ENCODE measurements at places on chromosomes 7 and 10. TPM values are rescaled to one million over a fixed set of nuclear protein-coding genes. Genes with fewer than 3 reads are reported as not detected.
A peak's percentile ranks its signal among the peaks of the same experiment; 100 is the strongest.

- no peak overlapping the region for H3K4me3 ChIP-seq
- no peaks in the 10 kb centered on the region for H3K4me1 ChIP-seq
- H3K27me3 ChIP-seq: no peaks in the 10 kb centered on the region
- no peak overlapping the region for H3K27ac ChIP-seq
Observed at GRCh38 chr7:99094401-99094800, 49.5 kb downstream of the SMURF1 start.

DNA sequence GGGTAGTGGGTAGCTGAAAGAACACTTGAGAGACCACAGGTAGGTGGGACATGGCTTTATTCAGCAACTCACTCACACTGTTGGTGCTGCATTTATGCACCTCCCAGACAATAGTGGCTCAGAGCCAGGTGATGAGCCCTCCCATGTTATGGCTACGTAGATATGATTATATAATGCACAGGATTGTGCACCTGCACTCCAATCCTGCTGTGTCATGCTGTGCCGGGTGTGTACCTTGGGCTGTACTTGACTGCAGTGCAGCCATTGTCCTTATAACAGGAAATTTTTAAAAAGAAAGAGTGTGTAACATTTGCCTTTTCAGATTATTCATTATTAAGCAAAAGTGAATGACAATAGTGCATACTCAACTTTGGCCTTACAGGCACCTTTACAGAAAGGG lies 366.1 kb upstream of the BMPER start:
- H3K4me1 ChIP-seq: peaks cover 7% of the 10 kb centered on the region
- no peak overlapping the region for H3K27ac ChIP-seq
- no peaks in the 10 kb centered on the region for H3K27me3 ChIP-seq
- no peak for DNase-seq
- no peak overlapping the region for H3K4me3 ChIP-seq
- H3K36me3 ChIP-seq: peaks cover 2% of the 10 kb centered on the region

- no peaks in the 10 kb centered on the region for H3K4me1 ChIP-seq
- no peak overlapping the region for H3K27ac ChIP-seq
- no peak for DNase-seq
- H3K27me3 ChIP-seq: no peaks in the 10 kb centered on the region
Observed at GRCh38 chr10:113486531-113486930, 66.3 kb upstream of the HABP2 start.

The EVX1 gene
- not detected for polyA plus RNA-seq

DNA sequence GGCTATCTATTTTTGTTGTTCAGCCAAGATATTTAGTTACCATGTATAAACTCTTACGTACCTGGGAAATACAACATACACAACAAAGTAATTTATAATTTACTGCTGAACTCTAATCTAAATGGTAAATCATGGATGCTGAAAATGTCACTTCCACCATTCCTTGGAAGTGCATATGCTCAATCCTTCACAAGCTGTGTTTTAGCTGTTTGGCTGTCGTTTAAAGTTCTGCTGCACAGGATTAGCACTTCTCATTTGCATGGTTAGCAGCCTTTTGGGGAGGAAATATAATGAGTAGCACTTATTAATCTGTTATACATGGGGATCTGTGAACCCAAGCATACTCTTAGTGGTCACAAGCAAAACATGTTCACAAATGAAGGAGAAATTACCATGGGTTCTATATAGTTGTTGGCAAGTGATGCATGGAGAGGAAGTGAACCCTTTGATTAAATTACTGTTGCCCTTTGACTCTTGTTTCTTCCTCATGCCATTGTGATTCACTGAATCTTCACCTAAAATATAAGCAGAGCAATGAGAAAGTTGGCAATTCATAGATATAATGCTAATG lies 18.5 kb downstream of the PIK3CG start:
- H3K4me1 ChIP-seq: no peaks in the 10 kb centered on the region
- H3K27me3 ChIP-seq: no peaks in the 10 kb centered on the region
- H3K36me3 ChIP-seq: no peaks in the 10 kb centered on the region
- no peak overlapping the region for H3K27ac ChIP-seq
- no peak overlapping the region for H3K4me3 ChIP-seq

- no peaks in the 10 kb centered on the region for H3K36me3 ChIP-seq
- H3K27ac ChIP-seq: no peak overlapping the region
- H3K4me1 ChIP-seq: no peaks in the 10 kb centered on the region
- H3K27me3 ChIP-seq: no peaks in the 10 kb centered on the region
- DNase-seq: no peak
- no peak overlapping the region for H3K4me3 ChIP-seq
Observed at GRCh38 chr10:108393089-108393488, 1228.6 kb upstream of the SORCS1 start.

GRCh38 chr10:33920351-33920750 lies 585.9 kb upstream of the NRP1 start:
- no peak for DNase-seq
- no peaks in the 10 kb centered on the region for H3K36me3 ChIP-seq
- no peak overlapping the region for H3K27ac ChIP-seq
- H3K4me1 ChIP-seq: no peaks in the 10 kb centered on the region

- H3K27me3 ChIP-seq: no peaks in the 10 kb centered on the region
- H3K4me3 ChIP-seq: peak overlapping the region; percentile 88
- H3K4me1 ChIP-seq: no peaks in the 10 kb centered on the region
Observed at GRCh38 chr10:6089334-6090219, 743 bp downstream of the RBM17 start.

The OR2A2 gene
- not detected for polyA plus RNA-seq

DNA sequence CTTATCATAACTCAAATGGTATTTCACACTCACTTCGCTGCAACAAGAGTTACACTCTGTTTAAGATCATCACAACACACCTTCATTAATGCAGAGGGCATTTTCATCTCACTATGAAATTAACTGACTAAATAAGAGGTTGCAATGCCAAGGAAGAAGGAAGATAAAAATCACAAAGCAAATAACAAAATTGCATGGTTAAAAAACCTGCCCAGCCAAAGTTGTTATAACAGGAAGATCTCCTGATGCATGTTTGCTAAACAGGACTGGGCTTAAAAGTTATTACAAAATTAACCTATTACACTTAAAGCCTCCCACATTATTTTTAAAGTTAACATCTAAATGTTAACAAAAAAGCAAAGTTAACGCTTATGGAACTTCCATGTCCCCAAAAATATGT lies 11.8 kb downstream of the FAM13C start:
- peaks cover 3% of the 10 kb centered on the region for H3K27me3 ChIP-seq
- peaks cover 3% of the 10 kb centered on the region for H3K36me3 ChIP-seq
- no peak for DNase-seq
- H3K4me3 ChIP-seq: no peak overlapping the region
- no peaks in the 10 kb centered on the region for H3K4me1 ChIP-seq
- no peak overlapping the region for H3K27ac ChIP-seq

The ACSL5 gene
- 338 TPM for polyA plus RNA-seq

The NXPH1 gene
- not detected for polyA plus RNA-seq

The ABCB4 gene
- polyA plus RNA-seq: 0.16 TPM

DNA sequence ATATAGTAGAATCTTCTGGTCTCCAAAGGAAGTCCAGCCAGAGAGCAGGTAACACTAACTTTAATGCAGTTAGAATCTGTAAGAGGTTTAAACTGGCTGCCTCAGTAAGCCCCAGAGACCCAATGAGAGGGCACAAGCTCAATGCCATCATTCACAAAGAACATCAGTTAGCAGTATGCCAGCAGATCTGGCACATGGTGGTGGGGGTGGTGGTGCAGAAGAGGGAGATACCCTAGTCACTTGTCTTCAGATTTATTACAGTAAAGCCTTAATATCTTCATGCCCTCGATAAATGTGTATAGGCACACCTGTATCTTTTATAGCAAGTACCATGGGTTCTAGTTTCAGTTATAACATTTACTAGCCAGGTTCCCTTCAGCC lies 86.2 kb downstream of the SORBS1 start:
- no peak overlapping the region for H3K4me3 ChIP-seq
- peak overlapping the region; percentile 87 for H3K27ac ChIP-seq
- no peaks in the 10 kb centered on the region for H3K27me3 ChIP-seq
- DNase-seq: peak; percentile 35

The OPALIN gene
- not detected for polyA plus RNA-seq

DNA sequence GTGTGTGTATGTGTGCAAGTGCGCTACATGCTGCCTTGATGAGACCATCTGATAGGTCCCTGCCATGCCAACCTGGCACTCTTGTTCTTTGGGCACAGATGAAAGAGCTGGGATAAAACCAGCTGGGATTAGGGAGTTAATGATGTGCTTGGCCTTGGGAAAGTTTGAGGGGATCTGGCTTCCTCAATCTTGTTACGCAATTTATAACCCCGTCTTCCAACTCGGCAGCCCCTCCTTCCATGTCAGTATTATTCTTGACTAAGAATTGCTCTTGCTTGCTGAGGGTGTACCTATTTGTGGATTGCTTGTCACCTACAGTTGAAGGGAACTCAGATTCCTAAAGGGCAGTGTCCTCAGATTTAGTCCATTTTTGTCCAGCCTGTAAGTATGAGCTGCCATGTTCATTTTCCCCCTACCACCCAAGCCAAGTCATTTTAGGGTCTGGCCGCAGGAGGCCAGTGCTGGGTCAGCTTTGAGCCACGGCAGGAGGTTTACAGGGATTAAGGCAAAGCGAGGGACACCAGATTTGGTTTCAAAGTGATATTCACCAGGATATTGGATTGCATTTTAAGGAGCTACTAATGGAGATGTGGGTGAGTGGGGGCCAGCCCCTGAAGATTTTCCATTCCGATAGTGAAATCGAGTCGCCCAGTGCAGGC lies 34.1 kb upstream of the KCNMA1 start:
- peaks cover 3% of the 10 kb centered on the region for H3K4me1 ChIP-seq
- H3K4me3 ChIP-seq: no peak overlapping the region
- no peak overlapping the region for H3K27ac ChIP-seq
- no peaks in the 10 kb centered on the region for H3K27me3 ChIP-seq
- no peak for DNase-seq

The SCART1 gene
- 0.33 TPM for polyA plus RNA-seq

GRCh38 chr7:47389171-47389922 lies 192.6 kb downstream of the TNS3 start:
- no peak overlapping the region for H3K4me3 ChIP-seq
- no peak for DNase-seq
- H3K4me1 ChIP-seq: peaks cover 10% of the 10 kb centered on the region
- H3K27me3 ChIP-seq: no peaks in the 10 kb centered on the region
- H3K27ac ChIP-seq: no peak overlapping the region

- H3K27ac ChIP-seq: no peak overlapping the region
- peak; percentile 15 for DNase-seq
- no peaks in the 10 kb centered on the region for H3K4me1 ChIP-seq
- no peaks in the 10 kb centered on the region for H3K27me3 ChIP-seq
- no peak overlapping the region for H3K4me3 ChIP-seq
Observed at GRCh38 chr10:95840121-95840520, 67.7 kb upstream of the CC2D2B start.

The NOS3 gene
- 8.9 TPM for polyA plus RNA-seq

The SEMA3D gene
- not detected for polyA plus RNA-seq

GRCh38 chr10:16436367-16436757 lies 448 bp upstream of the PTER start:
- peaks cover 8% of the 10 kb centered on the region for H3K4me1 ChIP-seq
- no peak for DNase-seq
- H3K27me3 ChIP-seq: peaks cover 2% of the 10 kb centered on the region

The FAM25A gene
- polyA plus RNA-seq: not detected

GRCh38 chr10:49617121-49618020 lies 3.5 kb downstream of the CHAT start:
- no peaks in the 10 kb centered on the region for H3K36me3 ChIP-seq
- no peak overlapping the region for H3K4me3 ChIP-seq
- H3K27ac ChIP-seq: no peak overlapping the region
- no peak for DNase-seq
- H3K4me1 ChIP-seq: no peaks in the 10 kb centered on the region

The TMEM140 gene
- 19.3 TPM for polyA plus RNA-seq

The SPDYE2B gene
- not detected for polyA plus RNA-seq

GRCh38 chr7:1974290-1975101 lies 258.2 kb downstream of the MAD1L1 start:
- H3K27me3 ChIP-seq: no peaks in the 10 kb centered on the region
- H3K27ac ChIP-seq: no peak overlapping the region
- H3K4me3 ChIP-seq: no peak overlapping the region
- peaks cover 2% of the 10 kb centered on the region for H3K36me3 ChIP-seq
- DNase-seq: no peak

GRCh38 chr7:118194571-118194970 lies 10.6 kb downstream of the LSM8 start:
- no peaks in the 10 kb centered on the region for H3K27me3 ChIP-seq
- no peak overlapping the region for H3K27ac ChIP-seq
- H3K36me3 ChIP-seq: no peaks in the 10 kb centered on the region
- no peak for DNase-seq
- no peaks in the 10 kb centered on the region for H3K4me1 ChIP-seq

The MRC1 gene
- polyA plus RNA-seq: 11.2 TPM

The PAPOLB gene
- polyA plus RNA-seq: not detected

DNA sequence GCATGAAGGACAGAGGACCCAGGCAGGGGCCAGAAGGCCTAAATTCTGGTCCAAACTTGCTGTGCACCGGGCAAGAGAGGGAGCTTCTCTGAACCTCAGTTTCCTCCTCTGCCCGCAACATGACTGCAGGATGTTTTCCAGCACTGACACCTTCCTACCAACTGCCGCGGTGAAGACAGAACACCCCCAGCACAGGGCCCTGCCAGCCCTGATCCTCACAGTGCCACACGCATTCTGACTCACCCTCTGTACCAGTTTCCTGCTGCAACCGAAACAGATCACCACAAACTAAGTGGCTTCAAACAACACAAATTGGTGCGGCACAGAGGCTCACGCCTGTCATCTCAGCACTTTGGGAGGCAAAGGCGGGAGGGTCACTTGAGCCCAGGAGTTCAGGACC lies 18.1 kb downstream of the MAD1L1 start:
- H3K36me3 ChIP-seq: peaks cover 93% of the 10 kb centered on the region
- no peaks in the 10 kb centered on the region for H3K4me1 ChIP-seq
- no peaks in the 10 kb centered on the region for H3K27me3 ChIP-seq
- no peak overlapping the region for H3K4me3 ChIP-seq
- DNase-seq: no peak

GRCh38 chr7:115221456-115221855 lies 299.6 kb downstream of the MDFIC start:
- no peak for DNase-seq
- no peak overlapping the region for H3K27ac ChIP-seq
- H3K4me3 ChIP-seq: no peak overlapping the region
- no peaks in the 10 kb centered on the region for H3K36me3 ChIP-seq
- H3K4me1 ChIP-seq: no peaks in the 10 kb centered on the region
- no peaks in the 10 kb centered on the region for H3K27me3 ChIP-seq

DNA sequence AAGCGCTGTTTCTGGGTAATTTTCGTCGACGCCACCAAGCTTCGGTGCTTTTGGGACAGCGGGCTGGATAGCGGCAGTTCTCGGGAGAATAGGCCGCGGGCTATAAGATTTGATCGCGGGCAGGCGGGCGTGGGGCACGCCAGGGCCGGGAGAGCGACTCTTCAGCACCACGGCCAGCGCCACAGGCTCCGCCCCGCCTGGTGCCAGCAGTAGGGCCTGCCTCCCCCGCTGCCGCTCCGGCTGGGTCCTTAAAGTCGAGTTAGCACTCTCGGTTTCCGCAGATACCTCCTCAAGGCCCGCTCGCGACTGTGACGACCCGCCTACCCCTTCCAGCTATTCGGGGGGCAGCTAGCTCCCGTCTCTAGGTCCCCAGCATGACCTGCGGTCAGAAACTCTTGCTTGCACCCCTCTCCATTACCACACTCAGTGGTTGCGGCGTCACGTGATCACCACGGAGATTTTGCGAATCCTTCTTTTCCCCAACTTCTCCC lies 9.4 kb downstream of the NXPH1 start:
- peak overlapping the region; percentile 11 for H3K4me3 ChIP-seq
- no peaks in the 10 kb centered on the region for H3K36me3 ChIP-seq
- H3K27ac ChIP-seq: no peak overlapping the region
- peaks cover 60% of the 10 kb centered on the region for H3K27me3 ChIP-seq
- no peaks in the 10 kb centered on the region for H3K4me1 ChIP-seq

The IL6 gene
- not detected for polyA plus RNA-seq
